ENCODE measurements at places on chromosomes 7 and 10.

GRCh38 chr7:157904211-157904865, 567.5 kb downstream of the DNAJB6 start:
- no peak for DNase-seq

DNA sequence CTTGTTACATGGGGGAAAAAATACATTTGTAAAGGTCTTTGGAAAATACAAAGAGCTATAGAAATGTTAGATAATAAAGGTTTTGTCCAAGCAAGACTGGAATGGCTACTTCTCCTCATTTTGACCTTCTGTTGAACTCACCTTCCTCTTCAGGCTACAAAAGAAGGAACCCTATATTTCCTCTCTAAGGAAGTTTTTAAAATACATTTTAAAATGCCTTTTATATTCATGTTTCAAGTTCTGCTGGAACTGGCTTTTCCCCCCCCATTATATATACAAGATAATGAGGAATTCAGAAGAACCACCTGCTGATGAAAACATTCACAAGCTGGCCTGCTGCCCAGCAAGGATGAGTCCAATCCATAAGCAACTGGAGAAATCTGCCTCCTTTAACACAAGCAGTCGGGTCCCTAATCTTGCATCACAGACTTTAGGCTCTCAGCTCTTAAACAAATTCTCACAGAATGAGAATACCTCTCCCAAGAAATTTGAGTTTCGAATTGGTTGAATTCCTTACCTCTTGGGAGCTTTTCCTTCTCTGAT, 44.6 kb downstream of the MTERF1 start:
- no peak for DNase-seq

GRCh38 chr10:87842776-87843497, 20.4 kb downstream of the KLLN start:
- DNase-seq, result no peak

GRCh38 chr7:16755397-16755796, 1.8 kb downstream of the TSPAN13 start:
- no peak for DNase-seq

GRCh38 chr10:133245439-133246235, 8.0 kb downstream of the VENTX start:
- no peak for DNase-seq

DNA sequence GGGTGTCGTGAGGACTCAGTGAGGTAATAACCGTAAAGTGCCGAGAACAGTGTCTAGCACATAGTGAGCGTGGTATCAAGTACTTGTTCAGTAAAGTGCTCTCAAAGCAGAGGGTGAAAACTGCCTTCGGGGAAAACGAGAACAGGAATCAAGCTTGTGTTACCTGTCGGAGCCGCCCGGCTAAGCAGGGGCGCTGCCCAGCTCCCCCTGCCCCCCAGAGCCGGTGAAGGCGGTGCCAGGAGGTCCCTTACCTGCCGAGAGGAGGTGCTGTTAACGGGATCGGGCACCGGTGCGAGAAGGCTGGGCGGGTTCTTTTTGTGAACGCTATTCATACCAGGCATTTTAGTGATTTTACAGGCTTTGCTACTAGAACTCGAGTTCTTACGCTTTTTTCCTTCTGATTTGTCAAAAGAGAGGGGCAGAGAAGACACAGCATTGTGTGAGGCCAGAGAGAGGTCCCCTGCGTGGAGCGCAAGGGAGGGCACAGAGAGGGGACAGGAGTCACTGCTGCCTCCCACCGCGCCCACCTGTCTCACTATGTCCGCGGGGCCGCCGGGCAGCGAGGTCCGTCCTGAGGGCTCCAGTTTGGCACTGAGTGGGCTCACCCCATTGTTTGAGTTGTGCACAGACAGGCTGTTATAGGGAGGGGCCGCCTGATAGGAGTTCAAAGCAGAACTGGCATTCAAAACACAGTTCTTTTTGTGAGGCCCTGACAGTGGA, 32.5 kb upstream of the EFCAB10 start:
- DNase-seq, result no peak

DNA sequence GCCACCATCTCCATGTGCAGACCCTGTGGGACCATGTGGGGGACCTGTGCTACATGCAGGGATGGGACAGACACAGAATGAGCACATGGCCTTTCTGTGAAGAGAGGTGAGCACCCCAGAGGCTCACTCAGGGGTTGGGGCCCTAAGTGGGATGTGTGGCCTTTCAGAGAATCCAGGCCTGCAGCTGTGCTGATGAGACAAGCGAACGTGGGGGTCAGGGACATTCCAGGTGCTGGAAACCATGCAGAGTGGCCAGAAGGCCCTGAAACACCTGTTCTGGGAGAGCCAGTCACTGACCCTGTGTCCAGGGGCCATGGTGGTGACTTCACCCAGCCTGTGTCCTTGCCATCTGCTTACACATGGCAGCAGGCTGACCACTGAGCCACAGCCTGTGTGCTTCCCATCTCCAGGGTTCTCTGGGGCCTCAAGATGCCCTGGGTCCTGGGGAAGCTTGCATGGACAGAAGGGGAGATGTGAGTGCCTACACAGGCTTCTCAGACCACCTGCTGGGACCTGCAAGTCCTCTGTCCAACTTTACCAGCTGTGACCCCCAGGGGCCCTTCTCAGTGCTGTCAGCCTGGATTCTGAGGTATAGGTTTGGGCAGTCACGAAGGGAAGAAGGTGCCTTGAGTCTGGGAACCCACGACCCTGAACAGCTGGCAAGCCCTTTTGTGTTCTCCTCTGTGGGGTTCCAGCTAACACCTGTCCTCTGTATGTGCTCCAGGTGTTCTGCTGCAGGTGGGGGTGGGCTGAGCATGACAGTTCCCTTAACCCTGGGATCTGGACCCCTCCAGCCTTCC, 17.6 kb downstream of the RAMP3 start:
- no peak for DNase-seq

DNA sequence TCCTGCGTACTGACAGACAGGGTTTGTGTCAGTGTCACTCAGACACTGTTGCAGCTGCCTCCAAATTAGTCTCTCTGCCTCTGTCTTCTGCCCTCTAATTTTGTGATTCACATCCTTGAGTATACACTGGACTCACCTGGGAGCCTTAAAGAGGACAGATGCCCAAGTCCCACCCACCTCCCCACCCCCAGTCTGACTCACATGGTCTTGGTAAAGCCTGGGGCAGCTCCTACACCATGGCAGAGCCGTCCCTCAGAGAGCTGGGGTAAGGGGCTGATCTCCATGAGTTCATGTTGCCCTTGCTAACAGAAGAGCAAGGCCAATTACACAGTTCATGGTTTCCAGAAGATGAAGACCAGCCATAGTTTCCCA, 197.6 kb upstream of the STK17A start:
- no peak for DNase-seq

- DNase-seq, result no peak
Measured at GRCh38 chr7:128687131-128687530, 15.0 kb downstream of the GARIN1A start.

- DNase-seq, result no peak
Measured at GRCh38 chr10:109966961-109967738, 40.6 kb upstream of the ADD3 start.

DNA sequence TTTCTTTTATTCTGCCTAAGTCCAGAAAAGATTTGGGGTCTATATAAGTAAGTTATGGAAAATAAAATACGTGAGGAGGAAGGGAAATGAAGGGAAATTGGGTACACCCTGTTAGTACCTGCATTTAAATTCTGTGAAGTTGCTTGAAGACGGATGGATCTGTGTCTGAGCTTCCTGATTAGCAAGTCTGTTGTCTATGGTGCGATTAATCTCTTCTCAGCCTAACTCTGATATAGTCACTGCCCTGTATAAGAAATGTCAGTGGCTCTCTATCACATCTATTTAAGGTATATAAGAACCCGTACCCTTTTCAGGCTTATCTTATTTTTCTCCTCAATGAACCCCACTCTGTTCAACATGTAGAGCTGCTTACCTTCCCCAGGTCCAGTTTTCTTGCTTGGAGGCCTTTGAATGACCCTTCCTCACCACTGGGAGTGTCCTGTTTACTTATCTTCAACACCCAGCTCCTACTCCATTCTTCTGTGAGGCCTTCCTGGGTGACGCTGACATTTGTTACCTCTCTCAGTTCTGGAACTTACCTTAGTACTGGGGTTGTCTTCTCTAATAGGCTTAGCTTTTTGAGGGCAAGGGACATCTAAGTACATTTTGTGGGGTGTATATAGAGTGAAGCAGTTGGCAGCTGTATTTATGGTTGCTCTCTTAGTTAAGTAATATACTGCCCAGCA, 149.6 kb upstream of the PRPS1L1 start:
- no peak for DNase-seq

GRCh38 chr10:6995831-6996230, 415.0 kb downstream of the SFMBT2 start:
- peak; percentile 31 for DNase-seq

DNA sequence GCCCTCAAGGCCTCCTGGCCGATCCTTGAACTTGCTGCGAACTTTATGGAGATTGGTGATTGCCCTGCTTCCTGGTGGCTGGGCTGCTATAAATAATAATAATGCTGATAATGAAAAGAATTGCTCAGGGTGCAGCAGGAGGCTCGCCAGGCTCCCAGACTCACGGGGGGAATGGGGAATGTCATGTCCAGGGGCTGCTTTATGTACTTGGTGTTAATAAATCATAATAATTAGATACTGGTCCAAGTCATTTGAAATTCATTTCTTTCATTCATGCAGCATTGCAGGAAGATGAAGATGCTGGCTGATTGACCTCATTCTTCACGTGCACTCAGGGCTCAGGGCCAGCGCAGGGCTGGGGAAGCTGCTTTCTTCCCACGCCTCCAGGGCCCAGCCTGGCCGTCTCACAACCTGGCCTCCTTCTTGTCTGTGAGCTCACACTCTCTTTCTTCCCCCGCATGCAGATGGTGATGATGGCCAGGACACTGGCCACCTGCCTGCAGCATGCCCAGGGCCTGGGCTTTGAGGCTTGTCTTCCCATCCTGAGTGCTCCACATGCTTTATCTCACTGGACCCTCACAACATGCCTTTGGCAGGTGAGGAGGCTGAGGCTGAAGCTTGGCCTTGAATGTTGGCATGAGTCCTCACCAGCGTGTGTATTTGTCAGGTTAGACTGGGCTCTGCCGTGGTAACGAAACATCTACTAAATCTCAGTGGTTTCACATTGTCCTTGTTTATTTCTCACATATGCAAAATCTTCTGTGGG, 138.4 kb upstream of the TNS3 start:
- no peak for DNase-seq

GRCh38 chr7:127683776-127684681, 32.0 kb downstream of the SND1 start:
- no peak for DNase-seq

GRCh38 chr10:33113466-33113865, 155.4 kb upstream of the ITGB1 start:
- DNase-seq, result no peak

DNA sequence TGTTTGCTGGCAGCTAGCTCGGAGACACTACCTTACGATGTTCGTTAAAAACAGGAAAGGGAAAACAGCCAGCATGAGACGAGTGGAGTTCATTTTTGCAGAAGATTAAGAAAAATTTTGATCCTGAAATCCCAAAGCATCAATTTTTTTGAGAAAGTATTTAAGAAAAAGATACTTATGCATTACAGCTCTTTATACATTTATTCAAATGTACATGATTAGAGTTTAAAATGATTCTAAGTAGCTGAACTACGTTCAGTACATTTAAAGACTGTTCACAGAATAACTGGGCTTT, 34.7 kb downstream of the CNPY1 start:
- no peak for DNase-seq

DNA sequence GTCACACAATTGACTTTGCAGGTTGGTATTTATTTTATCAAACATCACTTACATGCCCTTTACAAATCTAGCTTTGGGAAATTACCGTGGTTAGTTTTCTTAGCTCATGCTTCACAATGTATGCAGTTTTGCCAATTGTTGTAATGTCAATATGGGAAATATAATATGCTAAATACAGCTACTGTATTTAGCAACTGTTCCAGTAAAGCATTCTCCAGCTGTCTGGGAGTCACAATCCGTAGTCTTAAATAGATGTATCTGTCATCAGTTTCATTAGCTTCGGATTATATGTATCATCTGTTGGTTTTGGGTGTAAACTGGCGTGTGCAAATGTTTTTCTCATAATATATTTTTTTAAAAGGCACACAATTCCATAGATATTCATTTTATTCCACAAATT, 19.4 kb upstream of the AHR start:
- DNase-seq, result no peak

All from RKO (cell line).